ENCODE measurements at places on chromosomes 7 and 10.

GRCh38 chr10:68156373-68157185 lies 47.3 kb downstream of the MYPN start:
- peak; percentile 47 for DNase-seq

DNA sequence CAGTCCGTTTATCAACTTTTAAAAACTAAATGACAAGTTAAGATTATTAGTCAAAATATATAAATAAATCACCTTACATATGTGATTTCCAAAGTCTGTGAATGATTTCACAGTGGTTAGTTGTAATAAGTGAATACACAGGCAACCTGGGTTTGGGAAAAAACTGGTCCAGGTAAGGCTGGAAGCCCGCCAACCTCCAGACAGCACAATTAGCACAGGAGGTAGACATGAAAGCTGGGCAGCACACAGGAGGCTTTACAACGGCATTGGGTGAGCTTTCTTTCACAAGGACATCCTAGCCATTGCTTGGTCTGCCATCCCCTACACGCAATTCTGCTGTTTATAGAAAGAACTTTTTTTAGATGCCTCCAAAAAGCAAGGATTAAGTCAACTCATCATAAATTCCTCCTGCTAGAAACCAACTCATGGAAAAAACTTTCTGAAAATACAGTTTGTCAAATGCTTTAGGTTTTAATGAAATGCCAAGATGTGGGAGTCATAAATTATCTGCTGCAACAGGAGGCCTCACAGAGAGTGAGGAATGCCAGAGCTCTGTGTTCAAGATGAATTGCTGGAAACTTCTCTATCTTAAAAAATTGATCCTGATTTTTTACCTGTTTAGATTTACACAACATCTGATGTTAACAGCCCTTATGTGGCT lies 346.8 kb upstream of the NFE2L3 start:
- DNase-seq, result no peak

DNA sequence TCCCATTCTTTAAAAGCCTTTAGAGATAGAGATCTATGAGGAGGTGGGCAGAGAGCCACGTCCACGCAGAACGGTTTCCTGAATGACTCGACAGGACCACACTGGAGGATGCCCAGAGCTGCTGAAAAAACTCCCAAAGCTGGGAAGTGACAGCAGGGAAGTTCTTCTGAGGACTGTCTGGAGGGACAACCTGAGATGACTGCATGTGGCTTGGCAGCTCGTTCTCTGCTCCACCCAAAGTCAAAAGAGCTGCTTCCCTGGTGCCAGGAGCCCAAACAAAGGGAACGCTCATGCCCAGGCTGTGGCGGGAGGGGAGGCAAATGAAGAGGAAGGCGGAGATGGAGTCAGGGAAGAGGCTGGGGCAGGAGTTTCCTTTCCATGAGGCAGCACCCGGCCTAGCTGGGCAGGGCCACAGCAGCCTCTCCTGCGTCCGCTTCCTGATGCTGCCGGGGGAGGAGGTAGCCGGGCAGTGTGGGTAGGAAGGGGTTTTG lies 95.4 kb downstream of the CCDC3 start:
- no peak for DNase-seq

- no peak for DNase-seq
Measured at GRCh38 chr10:58243269-58243668, 24.4 kb downstream of the IPMK start.

DNA sequence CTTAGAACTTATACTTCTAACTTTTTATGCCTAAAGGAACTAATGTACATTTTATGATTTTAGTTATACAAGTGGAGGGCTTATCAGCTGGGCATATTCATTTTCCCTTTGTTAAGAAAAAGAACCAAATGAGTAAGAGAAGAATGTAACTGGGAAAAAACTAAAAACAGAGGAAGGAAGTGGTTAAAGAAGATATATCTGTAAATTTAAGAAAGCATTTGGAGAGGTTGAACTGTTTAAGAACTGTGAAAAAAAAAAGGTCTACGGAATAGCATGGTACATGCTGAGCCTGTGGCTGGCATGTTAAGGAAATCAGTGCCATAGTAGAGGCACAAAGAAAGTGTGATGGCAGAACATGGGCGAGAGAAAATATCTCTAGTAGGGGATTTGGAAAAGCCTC lies 6.2 kb downstream of the MDFIC start:
- DNase-seq, result no peak

DNA sequence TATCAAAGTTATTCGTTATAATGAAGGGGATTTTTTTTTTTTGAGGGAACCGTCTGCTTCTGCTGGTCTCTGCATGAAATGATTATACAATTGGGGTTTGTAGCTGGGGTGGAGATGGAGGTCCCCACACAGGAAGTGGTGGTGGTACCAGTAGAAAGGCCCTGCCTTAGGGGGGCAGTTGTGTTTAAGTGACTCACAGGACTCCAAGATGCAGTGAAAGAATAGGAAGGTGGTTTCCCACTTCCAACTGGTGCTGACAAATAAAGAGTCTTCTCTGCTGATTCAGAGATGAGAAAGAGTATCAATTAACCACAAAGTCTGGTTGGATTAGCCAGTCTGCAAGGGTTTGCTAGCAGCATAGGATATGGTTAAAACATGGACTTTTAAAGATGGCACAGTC lies 376.0 kb downstream of the SORCS3 start:
- DNase-seq, result no peak

DNA sequence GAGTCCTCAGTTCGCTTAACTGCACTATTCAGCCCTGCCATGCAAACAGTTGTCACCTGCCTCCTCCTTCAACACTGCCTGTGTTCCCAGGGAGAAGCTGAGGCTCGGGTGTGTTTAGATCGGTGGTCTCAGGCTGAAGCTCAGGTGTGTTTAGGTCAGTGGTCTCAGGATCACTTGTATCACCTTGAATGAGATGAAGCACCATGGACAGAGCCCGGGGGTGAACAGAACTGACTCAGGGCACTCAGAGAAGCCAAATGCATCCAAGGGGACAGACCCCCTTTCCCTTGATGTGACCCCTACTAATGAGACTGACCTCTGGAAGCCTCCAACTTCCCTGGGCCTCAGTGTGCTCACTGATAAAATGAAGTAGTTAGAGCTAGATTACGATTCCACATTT lies 84.0 kb downstream of the CYTH3 start:
- DNase-seq, result no peak

DNA sequence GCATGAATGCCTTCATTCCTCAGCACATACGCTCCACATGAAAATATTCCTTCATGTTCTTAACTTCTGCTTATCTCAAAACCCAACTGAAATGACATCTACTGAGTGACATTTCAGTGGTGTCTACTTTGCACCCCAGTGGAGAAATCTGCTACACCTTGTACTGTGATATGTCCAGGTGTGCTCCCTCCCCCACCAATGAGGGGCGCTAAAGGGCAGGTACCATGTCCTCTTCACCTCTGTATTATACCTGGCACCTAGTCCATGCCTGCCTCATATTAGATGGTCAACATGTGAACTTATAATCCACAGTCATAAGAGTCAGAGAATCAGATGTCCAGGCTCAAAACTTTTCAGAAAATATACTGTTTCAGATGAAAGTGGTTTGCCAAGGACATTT lies 2.1 kb downstream of the PAXIP1 start:
- DNase-seq, result no peak

DNA sequence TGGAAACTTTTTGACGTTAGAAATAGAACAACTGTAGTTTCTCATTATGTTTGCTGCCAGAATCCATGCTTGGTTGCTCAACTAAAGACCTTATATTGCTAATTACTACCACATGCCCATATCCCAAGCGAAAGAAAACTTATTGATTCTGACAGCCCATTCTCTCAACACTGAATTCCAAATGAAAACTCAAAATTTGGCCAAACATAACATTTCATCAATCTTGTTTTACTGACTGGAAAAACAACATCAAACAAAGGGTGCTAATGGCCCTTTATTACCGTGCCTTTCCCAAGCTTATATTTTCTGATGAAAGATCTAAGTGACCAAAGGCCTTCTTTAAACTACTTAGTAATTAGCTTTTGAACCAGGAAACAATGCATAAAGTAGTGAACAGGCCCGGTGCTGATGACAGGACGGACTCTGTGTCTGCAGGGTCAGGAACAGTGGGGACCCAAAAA lies 531.8 kb downstream of the KCNMA1 start:
- DNase-seq, result no peak

GRCh38 chr7:158299607-158300006 lies 288.0 kb downstream of the PTPRN2 start:
- no peak for DNase-seq

- DNase-seq, result no peak
Measured at GRCh38 chr10:5482016-5482415, 17.4 kb downstream of the CALML5 start.

- no peak for DNase-seq
Measured at GRCh38 chr7:140559410-140559809, 80.1 kb upstream of the MKRN1 start.

GRCh38 chr10:92916433-92916832 lies 68.1 kb downstream of the EXOC6 start:
- DNase-seq, result no peak

DNA sequence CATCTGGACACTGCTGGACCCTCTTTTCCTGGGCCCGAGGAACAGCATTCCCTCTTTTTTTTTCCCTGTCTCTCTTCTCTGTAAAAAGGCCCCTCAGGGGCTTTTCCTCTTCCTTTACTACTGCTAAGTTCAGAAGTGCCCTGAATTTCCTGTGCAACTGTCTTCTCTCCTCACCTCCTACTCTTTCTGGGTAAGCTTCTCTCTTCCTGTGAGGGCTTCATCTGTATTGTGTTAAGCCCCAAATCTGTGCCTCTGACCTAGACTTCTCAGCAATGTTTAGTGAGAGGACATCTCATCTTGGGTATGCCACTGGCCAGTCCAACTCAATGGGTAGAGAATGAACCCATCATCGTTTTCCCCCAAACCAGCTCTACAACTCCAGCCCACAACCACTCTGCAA lies 174.2 kb downstream of the PTEN start:
- no peak for DNase-seq

- no peak for DNase-seq
Measured at GRCh38 chr10:4001811-4002210, 216.8 kb upstream of the KLF6 start.

DNA sequence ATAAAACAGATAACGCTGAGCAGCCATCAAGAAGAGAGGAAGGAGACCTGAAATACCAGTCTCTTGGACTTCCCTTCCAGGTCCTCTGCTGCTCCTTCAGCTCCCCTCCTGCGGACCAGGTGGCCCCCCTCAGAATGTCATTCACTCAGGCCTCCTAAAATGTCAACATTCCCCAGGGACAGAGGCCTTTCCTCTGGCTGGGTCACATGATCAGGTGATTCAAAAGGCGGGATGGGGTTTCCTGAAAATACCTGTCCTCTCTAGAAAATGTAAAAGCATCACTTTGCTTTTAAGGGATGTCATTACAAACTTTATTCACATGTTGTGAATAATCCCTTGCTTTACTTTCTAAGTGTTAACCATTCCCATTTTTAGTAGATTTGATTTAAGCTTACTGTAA lies 311.1 kb downstream of the INHBA start:
- no peak for DNase-seq

- no peak for DNase-seq
Measured at GRCh38 chr10:3366735-3367405, 194.3 kb upstream of the PITRM1 start.

DNA sequence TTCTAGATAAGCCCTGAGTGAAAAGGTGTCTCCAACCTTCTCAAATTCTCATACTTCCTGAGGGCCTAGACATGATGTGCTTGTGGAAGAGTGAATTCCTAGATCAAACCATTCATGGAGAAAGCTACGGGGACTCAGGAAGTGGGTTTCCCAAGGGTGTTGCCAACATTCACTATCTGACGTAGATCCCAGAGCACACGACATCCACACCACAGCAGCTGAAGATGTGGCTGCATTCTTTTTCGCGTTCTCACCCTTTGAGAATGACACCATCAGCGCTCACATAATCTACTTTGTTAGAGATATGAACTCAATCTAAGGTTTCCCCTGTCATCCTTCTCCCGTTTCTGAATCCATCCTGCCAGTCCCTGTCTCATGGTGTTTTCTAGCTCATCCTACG lies 290.8 kb downstream of the DNAJB6 start:
- DNase-seq, result no peak

GRCh38 chr10:33669904-33670303 lies 335.4 kb upstream of the NRP1 start:
- no peak for DNase-seq

- no peak for DNase-seq
Measured at GRCh38 chr7:133512560-133512959, 259.7 kb downstream of the EXOC4 start.

GRCh38 chr7:151851782-151852181 lies 25.1 kb downstream of the PRKAG2 start:
- DNase-seq, result no peak

DNA sequence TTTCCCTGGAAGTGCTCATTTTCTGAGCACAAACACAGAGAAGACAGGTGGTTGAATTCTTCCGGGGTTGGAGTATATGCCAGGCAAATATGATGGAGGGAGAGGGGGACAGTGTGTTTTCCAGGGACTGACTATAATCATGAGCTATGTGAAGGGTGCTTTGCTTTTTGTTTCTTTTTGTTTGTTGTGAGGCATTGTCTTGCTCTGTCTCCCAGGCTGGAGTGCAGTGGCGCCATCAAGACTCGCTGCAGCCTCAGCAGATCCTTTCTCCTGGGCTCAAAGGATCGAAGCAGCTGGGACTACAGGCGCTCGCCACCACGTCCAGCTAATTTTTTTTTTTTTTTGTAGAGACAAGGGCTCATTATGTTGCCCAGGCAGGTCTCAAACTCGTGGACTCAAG lies 47.3 kb upstream of the CPN1 start:
- DNase-seq, result no peak

- DNase-seq, result no peak
Measured at GRCh38 chr7:151823566-151824372, 53.1 kb downstream of the PRKAG2 start.

GRCh38 chr7:43905956-43906330 lies 453 bp downstream of the URGCP start:
- peak; percentile 27 for DNase-seq

DNA sequence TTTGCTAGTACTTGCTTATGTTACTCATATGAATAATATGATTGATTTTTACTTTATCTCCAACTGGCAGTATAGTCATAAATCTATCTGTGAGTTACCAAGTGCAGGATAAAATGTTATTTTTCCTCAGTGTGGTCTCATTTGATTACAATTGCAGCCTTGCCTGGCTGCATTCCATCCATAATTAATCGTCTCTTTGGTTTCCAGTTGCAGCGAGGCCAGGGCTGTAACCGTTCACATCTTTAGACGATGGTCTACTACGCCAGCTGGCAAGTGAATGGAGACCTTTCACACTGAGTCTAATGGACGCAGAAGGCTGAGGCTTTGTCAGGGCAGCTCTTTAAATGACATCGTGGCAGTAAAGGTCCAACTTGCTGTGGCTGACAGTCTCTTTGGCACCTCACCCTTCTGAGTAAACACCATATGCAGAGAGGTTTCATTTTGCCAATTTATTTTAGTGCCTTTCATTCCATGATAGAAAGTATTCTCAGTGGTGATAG lies 84.0 kb downstream of the ARL4A start:
- DNase-seq, result no peak

DNA sequence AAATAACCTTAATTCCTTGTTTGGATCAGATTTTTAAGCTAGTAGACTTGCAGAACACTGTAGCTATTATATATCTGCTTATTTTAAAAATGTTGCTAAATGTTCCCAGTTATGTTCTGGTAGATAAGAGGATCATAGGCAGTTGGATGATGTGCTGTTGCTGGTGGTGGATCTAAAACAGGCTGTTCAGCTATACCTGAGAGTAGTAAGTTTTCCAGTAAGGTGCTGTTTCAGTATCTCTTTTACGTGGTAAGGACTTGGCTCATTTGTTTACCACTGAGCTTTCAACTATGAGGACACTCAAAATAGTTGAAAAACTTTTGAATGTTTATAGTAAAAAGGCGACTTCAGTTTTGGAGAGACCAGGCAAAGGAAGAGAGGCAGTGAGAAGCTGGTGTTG lies 180.9 kb downstream of the CDK14 start:
- DNase-seq, result no peak

- no peak for DNase-seq
Measured at GRCh38 chr7:87027900-87028299, 31.6 kb downstream of the ELAPOR2 start.
